ENCODE measurements at places on chromosomes 16 and 17. TPM values are rescaled to one million over a fixed set of nuclear protein-coding genes. Genes with fewer than 3 reads are reported as not detected.
A peak's percentile ranks its signal among the peaks of the same experiment; 100 is the strongest.

- H3K36me3 ChIP-seq, result no peaks in the 10 kb centered on the region
- H3K27me3 ChIP-seq, result no peaks in the 10 kb centered on the region
- H3K4me1 ChIP-seq, result peaks cover 19% of the 10 kb centered on the region
- no peak for DNase-seq
- H3K27ac ChIP-seq, result no peak overlapping the region
- H3K4me3 ChIP-seq, result no peak overlapping the region
These were observed 86.7 kb downstream of the ZFHX3 start for GRCh38 chr16:72961115-72961832.

DNA sequence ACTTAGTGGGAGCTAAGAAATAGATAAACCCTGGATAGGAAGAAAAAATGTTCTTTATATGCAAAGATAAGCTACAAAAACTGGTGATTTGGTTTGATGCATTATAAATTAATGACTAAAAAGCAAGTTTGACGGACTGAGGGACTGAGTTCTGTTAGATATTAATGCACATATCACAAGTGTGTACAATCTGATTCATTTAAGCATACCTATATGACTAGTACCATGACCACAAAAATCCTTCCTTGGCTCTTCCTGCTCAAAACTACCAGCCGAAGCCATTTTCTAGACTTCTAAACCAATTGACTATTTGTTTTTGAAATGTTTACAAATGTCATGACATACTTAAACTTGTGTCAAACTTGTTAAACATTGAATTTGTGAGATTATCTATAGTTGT lies 374.5 kb upstream of the MON1B start:
- DNase-seq, result no peak
- no peak overlapping the region for H3K4me3 ChIP-seq
- no peaks in the 10 kb centered on the region for H3K4me1 ChIP-seq
- peaks cover 21% of the 10 kb centered on the region for H3K36me3 ChIP-seq

DNA sequence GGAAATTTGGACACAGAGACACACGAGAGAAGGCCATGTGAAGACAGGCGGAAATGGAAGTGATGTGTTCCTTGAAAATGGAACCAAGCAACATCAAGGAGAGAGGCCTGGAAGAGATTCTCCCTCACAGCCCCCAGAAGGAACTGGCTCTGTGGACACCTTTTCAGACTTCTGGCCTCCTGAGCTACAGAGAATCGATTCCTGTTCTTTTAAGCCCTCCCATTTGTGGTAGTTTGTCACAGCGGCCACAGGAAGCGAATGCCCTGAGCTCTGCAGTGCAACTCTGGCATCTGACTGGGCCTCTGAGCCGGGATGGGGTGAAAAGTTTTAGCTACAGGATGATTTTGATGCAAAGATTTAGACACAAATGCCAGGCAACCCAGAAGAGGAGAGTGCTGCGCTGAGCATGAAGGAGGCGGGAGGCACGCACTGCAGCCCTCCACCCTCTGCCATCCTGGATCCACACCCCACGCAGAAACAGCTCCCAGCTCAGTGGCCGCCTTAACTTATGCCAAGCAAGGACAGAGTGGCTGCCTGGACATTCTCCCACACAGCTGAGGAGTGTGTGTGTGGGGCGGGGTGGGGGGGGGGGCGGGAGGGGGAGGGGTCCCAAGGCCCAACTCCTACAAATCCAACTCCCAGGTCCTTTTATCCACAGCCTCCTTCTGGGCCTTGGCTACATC lies 2.2 kb downstream of the TIMP2 start:
- no peak overlapping the region for H3K27ac ChIP-seq
- H3K27me3 ChIP-seq, result peaks cover 3% of the 10 kb centered on the region
- peaks cover 28% of the 10 kb centered on the region for H3K4me1 ChIP-seq
- H3K36me3 ChIP-seq, result no peaks in the 10 kb centered on the region

DNA sequence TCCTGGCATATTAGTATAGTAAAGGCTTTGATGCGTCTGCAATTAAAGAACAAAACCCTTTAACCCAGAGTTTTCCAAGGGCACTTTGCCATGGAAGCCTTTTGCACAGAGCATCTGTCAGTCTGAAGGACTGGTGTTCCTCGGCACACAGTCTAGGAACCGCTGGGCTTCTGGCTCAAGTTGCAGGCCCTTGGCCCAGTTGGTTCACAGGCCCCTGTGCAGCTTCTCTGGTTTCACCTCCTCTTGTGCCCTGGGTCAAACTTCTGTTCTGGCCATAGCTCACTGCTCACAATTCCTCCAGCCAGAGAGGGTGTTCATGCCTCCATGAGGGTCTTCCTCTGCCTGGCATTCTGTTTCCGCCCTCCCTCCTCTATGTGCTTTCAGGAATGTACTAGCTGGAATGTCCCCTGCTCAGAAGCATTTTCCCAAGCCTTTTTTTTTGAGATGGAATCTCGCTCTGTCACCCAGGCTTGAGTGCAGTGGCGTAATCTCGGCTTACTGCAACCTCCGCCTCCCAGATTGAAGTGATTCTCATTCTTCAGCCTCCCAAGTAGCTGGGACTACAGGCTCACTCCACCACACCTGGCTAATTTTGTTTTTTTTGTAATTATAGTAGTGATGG lies 34.5 kb upstream of the TEX2 start:
- H3K27ac ChIP-seq, result no peak overlapping the region
- no peak for DNase-seq
- no peak overlapping the region for H3K4me3 ChIP-seq
- H3K4me1 ChIP-seq, result no peaks in the 10 kb centered on the region
- no peaks in the 10 kb centered on the region for H3K27me3 ChIP-seq
- H3K36me3 ChIP-seq, result no peaks in the 10 kb centered on the region

DNA sequence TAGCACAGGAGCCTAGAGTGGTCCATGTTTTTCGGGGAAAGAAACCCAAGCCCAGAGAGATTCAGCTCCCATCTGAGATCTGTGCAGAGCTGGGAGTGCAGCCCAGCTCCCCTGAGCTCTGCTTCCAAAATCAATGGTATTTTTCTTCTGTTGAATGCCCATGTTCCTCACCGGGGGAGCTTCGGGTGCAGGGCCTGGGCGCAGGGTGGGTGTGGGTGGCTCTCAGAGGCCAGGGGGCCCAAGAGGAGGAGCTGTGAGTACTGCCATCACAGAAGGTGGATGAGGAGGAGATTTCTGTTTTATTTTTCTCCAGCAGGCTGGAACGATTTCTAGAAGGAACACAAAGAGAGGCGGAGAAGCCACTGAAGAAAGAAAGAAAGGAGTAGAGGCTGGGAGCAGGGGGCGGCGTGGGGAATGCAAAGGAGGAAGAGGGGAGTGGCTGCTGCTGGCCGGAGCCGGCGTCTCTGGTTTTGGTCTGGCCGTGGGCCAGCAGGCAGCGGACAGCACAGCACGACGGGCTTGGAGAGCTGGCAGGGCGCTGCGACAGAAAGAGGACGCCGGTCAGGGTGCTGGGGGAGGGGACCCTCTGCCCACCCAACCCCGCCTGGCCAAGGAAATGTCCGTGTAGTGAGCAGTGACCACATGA lies 76.2 kb upstream of the KSR1 start:
- H3K4me1 ChIP-seq, result no peaks in the 10 kb centered on the region
- no peak overlapping the region for H3K27ac ChIP-seq
- no peak for DNase-seq
- H3K36me3 ChIP-seq, result 0 out of 2 replicates have a peak, but pooled peaks cover 3% of the 10 kb centered on the region
- peaks cover 4% of the 10 kb centered on the region for H3K27me3 ChIP-seq
- H3K4me3 ChIP-seq, result no peak overlapping the region

DNA sequence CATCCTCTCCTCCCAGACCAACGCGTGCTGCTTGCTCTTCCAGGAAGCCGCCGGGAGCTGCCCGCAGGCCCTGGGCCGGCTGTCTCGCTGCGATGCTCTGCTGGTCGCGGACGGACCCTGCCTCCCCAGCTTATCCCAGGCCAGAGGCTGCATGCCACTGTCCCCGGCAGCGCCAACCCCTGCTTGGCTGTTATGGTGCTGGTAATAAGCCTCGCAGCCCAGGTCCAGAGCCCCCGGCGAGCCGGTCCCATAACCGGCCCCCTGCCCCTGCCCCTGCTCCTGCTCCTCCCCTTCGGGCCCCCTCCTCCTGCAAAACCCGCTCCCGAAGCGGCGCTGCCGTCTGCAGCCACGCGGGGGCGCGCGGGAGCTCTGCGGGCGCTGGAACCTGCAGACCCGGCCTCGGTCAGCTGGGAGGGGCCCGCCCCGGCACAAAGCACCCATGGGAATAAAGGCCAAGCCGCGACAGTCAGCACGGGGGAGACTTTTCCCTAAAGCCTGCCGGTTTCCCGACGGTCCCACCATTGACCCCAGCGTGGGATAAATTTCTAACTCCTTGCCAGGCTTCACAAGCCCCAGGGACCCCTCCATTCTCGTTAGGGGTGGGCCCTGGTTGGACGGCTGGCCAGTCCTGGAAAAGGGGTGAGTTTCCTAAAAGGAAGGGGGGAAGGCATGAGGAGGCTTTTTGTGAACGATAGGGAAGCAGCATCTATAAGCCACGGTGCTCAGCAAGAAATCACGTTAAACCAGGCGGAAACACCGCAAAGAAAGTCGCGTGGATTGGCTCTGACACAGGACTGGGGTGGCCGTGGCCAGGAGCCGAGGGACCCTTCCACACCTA lies 11.2 kb downstream of the ENPP7 start:
- H3K27me3 ChIP-seq, result peaks cover 68% of the 10 kb centered on the region
- H3K4me1 ChIP-seq, result peaks cover 7% of the 10 kb centered on the region
- no peaks in the 10 kb centered on the region for H3K36me3 ChIP-seq
- H3K27ac ChIP-seq, result no peak overlapping the region
- peak; percentile 95 for DNase-seq

- H3K4me1 ChIP-seq, result no peaks in the 10 kb centered on the region
- no peak overlapping the region for H3K27ac ChIP-seq
- no peak overlapping the region for H3K4me3 ChIP-seq
- no peak for DNase-seq
- H3K36me3 ChIP-seq, result peaks cover 23% of the 10 kb centered on the region
These were observed 23.7 kb downstream of the NCOR1 start for GRCh38 chr17:16191604-16192003.

GRCh38 chr16:73232555-73233328 lies 184.8 kb upstream of the ZFHX3 start:
- DNase-seq, result no peak
- peaks cover 17% of the 10 kb centered on the region for H3K4me1 ChIP-seq
- peak overlapping the region; percentile 46 for H3K4me3 ChIP-seq
- H3K36me3 ChIP-seq, result no peaks in the 10 kb centered on the region
- H3K27ac ChIP-seq, result no peak overlapping the region

DNA sequence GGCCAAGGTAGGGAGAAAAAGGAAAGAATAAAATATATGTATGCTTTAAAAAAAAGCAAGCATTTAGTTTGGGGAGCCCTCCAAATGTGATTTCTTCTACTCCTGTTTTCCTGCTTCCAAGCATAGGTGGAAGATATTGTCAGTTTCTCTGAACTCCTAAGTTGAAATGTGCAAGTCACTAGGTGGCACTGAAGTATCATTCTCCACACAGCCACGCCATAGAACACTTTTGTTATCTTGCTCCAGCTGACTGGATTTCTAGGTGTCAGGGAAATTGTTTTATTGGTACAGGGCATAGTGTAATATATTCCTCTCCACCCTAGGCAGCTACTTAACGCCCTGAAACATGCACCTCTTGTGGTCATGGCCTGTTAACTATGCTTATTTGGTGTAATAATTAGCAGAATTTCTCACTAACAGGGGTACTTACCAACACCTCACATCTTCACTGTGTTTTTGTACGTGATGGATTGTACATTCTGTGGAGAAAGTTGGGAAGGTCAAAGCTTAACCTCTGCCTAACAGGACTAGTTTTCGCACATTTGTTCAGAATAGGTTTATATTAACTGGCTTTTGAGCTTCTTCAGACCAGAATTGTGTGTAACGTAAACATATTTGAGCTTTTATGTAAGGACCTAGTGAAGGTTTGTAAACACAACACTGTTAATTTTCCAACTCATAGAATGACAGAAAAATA lies 69.3 kb downstream of the FTO start:
- no peak overlapping the region for H3K4me3 ChIP-seq
- no peaks in the 10 kb centered on the region for H3K36me3 ChIP-seq
- DNase-seq, result peak; percentile 15
- no peak overlapping the region for H3K27ac ChIP-seq

GRCh38 chr16:18003033-18003432 lies 333.5 kb downstream of the NPIPA8 start:
- H3K27ac ChIP-seq, result no peak overlapping the region
- H3K4me3 ChIP-seq, result no peak overlapping the region
- DNase-seq, result no peak
- no peaks in the 10 kb centered on the region for H3K4me1 ChIP-seq

DNA sequence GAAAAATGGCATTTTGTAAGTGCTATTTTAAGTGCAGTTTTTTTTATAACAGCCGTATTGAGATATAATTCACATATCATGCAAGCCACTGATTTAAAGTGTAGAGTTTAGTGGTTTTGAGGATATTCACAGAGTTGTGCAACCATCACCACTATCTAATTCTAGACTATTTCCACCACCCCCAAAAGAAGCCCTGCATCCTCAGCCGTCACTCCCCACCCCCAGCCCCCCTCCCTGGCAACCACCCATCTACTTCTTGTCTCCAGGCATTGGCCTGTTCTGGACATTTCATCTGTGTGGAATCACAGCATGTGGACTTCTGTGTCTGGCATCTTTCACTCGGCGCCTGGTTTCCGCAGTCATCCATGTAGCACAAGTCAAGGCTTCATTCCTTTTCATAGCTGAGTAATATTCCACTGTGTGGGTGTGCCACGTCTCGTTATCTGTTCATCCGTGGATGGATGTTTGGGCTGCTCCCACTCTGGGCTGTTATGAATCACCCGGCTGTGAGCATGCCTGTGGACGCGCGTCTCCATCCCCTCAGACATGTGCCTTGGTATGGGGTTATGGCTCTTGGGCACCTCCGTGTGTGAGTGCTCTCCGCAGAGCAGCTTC lies 138.4 kb upstream of the CIBAR2 start:
- peaks cover 5% of the 10 kb centered on the region for H3K4me1 ChIP-seq
- no peak overlapping the region for H3K27ac ChIP-seq
- H3K36me3 ChIP-seq, result no peaks in the 10 kb centered on the region
- DNase-seq, result no peak

The NOXO1 gene
- total RNA-seq, result 5.7 TPM
